ENCODE measurements at places on chromosomes 2 and 18. TPM values are rescaled to one million over a fixed set of nuclear protein-coding genes. Genes with fewer than 3 reads are reported as not detected.

DNA sequence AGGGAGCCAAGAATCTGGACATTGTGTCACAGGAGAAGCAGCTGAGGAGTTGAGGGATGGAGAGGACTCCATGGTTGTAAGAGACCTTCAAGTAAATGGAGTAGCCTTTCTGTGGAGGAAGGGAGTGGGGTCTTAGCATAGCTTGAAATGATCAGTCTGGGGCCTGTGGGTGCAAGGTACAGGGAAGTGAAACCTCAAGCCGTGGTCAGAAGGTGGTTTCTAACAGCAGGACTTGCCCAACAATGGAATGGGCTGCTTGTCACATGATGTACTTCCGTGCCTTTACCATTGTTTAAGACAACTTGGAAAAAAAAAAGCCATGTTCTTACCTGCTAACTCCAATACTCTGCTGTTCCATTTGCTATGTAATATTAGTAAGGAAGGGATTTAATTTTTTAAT, 140.7 kb downstream of the LDLRAD4 start:
- no peaks in the 10 kb centered on the region for H3K4me1 ChIP-seq
- H3K27ac ChIP-seq, result no peak overlapping the region
- H3K27me3 ChIP-seq, result no peaks in the 10 kb centered on the region

GRCh38 chr18:38941711-38942561, 1376.3 kb upstream of the CELF4 start:
- H3K27me3 ChIP-seq, result no peaks in the 10 kb centered on the region
- no peaks in the 10 kb centered on the region for H3K4me1 ChIP-seq
- no peaks in the 10 kb centered on the region for H3K36me3 ChIP-seq

DNA sequence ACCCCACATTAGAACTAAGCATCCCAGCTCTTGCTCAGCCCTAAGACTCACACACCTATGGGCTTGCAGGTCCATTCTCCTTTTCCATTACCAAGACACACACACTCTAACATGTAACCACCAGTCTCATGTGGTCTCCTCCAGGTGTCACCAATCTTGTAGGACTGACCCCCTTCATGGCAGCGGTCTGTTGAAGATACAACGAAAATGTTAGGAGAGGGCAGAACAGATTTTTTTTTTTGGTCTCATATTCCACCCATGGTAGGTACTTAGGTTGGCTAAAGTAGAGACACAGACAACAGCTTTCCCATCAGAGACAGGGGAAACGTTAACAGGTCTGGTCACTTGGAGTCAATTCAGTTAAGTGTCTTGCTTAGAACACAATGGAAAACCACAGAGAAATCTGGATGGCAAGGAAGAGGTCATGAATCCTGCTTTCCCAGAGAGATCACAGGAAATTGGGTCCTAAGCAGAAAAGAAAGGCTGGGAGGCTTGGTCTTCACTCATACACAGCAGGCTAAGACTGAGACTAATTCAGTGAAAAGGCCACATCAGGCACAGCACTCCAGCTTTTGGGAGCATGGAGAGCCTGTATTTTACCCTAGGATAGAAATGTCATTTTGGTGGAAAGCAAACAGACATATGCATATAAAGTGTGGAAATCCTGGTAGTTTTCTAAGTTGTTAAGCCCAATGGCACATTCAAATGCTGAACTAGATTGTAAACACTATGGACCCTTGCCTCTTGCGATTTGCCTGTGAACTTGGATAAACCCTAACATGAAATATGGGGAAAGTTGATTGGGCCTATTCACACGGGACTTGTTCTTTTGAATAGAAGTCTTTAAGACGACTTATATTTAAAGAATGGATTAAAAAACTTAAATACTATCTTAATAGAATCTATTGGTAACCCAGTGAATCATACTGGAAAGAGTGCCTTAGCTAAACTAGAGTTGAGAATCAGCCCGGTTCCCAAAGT, 3.8 kb downstream of the FN1 start:
- H3K36me3 ChIP-seq, result no peaks in the 10 kb centered on the region
- no peak overlapping the region for H3K27ac ChIP-seq
- DNase-seq, result no peak
- no peaks in the 10 kb centered on the region for H3K27me3 ChIP-seq
- no peaks in the 10 kb centered on the region for H3K4me1 ChIP-seq
- no peak overlapping the region for H3K4me3 ChIP-seq

GRCh38 chr2:170771421-170771937, 1.3 kb downstream of the ERICH2 start:
- no peak for DNase-seq
- peak overlapping the region; percentile 75 for H3K27ac ChIP-seq
- H3K4me3 ChIP-seq, result peak overlapping the region; percentile 69
- H3K4me1 ChIP-seq, result no peaks in the 10 kb centered on the region
- no peaks in the 10 kb centered on the region for H3K36me3 ChIP-seq

- no peaks in the 10 kb centered on the region for H3K27me3 ChIP-seq
- DNase-seq, result no peak
- peak overlapping the region; percentile 51 for H3K27ac ChIP-seq
- H3K4me3 ChIP-seq, result no peak overlapping the region
- no peaks in the 10 kb centered on the region for H3K36me3 ChIP-seq
These were observed 237.4 kb downstream of the SETBP1 start for GRCh38 chr18:44918142-44918476.

- no peaks in the 10 kb centered on the region for H3K27me3 ChIP-seq
- no peak overlapping the region for H3K4me3 ChIP-seq
- H3K4me1 ChIP-seq, result no peaks in the 10 kb centered on the region
- no peak overlapping the region for H3K27ac ChIP-seq
- H3K36me3 ChIP-seq, result no peaks in the 10 kb centered on the region
These were observed 217.6 kb downstream of the HDAC4 start for GRCh38 chr2:239182981-239183791.

DNA sequence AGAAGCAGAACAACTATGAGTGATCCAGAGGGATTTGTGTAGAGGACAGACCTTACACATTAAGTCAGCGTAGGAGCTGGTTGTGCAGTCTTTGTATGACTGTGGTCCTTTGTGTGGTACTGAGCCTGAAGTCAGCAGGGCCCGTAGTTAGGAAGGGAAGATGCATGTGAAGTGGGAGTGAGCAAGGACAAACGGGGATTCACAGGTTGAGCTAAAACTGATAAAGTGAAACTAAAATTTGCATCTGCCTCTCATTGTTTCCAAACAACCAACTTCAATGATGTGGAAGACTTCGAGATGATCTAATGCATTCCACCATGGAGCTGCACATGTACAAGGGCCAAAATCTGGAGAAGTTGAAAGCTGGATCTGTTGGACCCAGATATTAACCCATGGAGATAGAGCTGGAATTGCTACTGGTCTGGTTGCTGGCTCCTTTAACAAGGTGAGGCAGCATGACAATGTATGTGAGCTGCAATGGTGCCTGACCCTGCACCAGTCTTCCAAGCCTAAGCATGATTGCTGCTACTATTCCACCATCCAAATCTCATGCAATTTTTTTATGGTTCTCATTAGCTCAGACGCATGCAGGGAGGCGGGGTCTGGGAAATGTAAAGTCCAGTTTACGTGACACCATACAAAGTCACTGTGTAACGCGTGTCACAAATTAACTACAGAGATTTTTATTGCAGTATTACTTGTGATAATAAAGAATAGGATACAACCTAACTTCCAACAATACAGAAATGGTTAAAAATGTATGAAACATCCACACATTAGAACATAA, 12.1 kb upstream of the CYBRD1 start:
- H3K27ac ChIP-seq, result no peak overlapping the region
- H3K4me3 ChIP-seq, result no peak overlapping the region
- no peaks in the 10 kb centered on the region for H3K36me3 ChIP-seq
- no peak for DNase-seq
- H3K4me1 ChIP-seq, result no peaks in the 10 kb centered on the region
- H3K27me3 ChIP-seq, result no peaks in the 10 kb centered on the region

- no peak overlapping the region for H3K27ac ChIP-seq
- H3K27me3 ChIP-seq, result no peaks in the 10 kb centered on the region
- no peaks in the 10 kb centered on the region for H3K4me1 ChIP-seq
- H3K4me3 ChIP-seq, result no peak overlapping the region
- H3K36me3 ChIP-seq, result no peaks in the 10 kb centered on the region
- no peak for DNase-seq
These were observed 6.6 kb downstream of the CFAP221 start for GRCh38 chr2:119550856-119551255.

DNA sequence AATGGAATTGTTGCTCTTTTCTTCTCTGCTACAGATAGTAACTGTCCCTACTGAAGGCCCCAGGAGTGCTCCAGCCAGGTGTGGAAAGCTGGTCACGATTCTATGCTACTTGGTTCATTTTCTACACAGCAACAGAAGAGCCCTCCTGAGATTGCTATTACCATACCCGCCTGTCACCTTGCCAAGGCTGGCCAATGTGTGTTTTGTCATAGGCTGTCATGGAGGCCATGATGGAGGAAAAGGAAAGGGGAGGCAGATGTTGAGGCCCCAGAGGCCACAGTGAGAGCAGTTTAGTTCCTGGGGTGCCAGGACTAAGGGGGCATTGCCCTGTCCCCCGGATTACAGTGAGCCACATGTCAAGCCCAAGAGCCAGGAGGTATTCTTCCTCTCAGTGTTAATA, 952 bp downstream of the ELMOD3 start:
- DNase-seq, result no peak
- no peak overlapping the region for H3K27ac ChIP-seq
- H3K36me3 ChIP-seq, result no peaks in the 10 kb centered on the region

GRCh38 chr18:48565105-48565504, 26.3 kb downstream of the CTIF start:
- no peaks in the 10 kb centered on the region for H3K36me3 ChIP-seq
- no peaks in the 10 kb centered on the region for H3K4me1 ChIP-seq
- no peak for DNase-seq
- H3K27me3 ChIP-seq, result no peaks in the 10 kb centered on the region
- no peak overlapping the region for H3K4me3 ChIP-seq
- no peak overlapping the region for H3K27ac ChIP-seq

DNA sequence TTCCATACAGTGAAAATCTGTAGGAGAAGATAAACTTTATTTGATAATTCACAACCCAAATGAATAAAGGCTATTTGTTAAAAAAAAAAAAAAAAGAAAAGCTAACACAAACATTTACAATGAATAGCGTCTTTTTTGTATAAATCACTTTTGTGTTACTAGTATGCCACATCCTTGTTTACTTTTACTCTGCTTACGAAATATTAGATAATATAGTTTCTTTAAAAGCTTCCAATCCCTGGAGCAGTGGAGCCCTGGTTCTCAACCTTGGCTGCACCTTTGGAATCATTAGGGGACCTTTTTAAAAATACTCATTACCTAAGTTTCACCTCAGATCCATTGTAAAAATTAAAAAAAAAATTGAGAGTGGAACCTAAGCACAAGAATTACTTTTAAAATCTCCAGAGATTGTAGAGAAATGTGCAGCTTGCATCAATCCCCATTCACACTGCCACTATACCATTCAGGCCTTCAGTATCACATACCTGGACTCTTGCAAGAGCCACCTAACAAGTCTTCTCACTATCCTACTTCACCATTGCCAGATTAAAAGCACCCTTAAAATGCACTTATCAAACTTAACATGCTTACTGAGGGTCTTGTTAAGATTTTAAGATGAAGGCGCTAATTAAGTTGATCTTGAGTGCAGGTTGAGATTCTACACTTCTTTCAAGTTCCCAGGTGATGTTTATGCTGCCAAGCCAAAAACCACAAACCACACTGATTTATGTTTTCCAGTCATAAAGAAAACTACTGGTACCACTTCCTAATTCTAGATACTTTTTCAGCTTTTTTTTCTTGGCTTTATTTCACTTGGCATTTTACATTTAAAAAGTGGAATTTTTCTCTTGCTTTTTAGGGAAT, 59.7 kb upstream of the ZC3H15 start:
- no peak overlapping the region for H3K27ac ChIP-seq
- H3K4me3 ChIP-seq, result no peak overlapping the region
- no peaks in the 10 kb centered on the region for H3K27me3 ChIP-seq
- no peak for DNase-seq
- H3K4me1 ChIP-seq, result no peaks in the 10 kb centered on the region

DNA sequence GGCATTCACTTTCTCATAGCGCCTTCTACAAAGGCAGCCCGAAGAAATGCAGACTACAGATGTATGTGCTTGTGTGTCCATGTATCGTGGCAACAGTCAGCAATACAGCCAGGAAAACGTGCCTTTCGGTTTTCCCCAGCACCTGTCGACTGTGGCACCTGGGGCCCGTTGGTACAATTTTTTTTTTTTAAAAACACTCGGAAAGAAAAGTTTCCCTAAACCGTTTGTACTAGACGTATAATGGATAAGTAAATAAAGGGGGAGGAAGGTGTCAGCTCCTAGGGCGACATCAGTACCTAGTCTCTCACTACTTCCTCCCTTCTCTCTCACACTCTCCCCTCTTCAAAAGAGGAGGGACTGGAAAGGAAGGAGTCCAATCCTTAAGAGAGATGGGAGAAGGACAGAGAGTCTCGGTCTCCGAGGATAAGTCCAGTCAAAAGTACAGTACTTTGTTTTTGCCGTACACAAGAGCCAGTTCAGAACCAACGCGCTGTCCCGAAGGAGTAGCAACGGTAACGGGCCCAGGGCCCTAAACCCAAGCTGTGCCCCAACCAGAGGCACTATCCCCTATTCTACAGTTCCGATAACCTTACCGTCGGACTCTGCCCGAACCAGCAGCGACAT, 759 bp downstream of the PPP4R3B start:
- peak overlapping the region; percentile 96 for H3K27ac ChIP-seq
- peak overlapping the region; percentile 94 for H3K4me3 ChIP-seq

GRCh38 chr18:30385684-30386083, 656.9 kb downstream of the DSC3 start:
- H3K36me3 ChIP-seq, result no peaks in the 10 kb centered on the region
- H3K27me3 ChIP-seq, result no peaks in the 10 kb centered on the region
- no peak for DNase-seq

GRCh38 chr2:119024152-119024551, 82.2 kb downstream of the MARCO start:
- no peaks in the 10 kb centered on the region for H3K27me3 ChIP-seq
- H3K4me1 ChIP-seq, result no peaks in the 10 kb centered on the region
- no peaks in the 10 kb centered on the region for H3K36me3 ChIP-seq
- H3K27ac ChIP-seq, result no peak overlapping the region
- H3K4me3 ChIP-seq, result no peak overlapping the region

GRCh38 chr18:76379226-76380126, 115.6 kb downstream of the ZNF516 start:
- H3K36me3 ChIP-seq, result no peaks in the 10 kb centered on the region
- DNase-seq, result no peak
- H3K4me3 ChIP-seq, result no peak overlapping the region
- no peaks in the 10 kb centered on the region for H3K4me1 ChIP-seq
- H3K27me3 ChIP-seq, result no peaks in the 10 kb centered on the region

DNA sequence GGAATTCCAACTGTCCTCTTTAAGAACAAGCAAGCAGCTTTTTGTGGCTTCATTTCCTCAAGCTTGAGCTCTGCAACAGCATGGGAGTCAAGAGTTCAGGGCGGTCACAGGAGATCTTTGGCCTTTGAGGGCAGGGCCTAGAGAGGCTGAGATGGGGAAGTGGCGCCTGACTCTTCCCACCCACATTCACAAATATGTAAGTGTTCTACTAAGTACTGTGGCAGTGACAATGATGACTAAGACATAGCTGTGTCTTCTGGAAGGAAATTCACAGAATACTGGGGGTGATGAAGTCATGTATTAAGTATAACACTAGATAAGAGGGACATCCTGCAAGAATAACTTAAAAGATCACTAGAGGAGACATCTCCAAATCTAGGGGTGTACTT, 15.0 kb downstream of the RND3 start:
- H3K27me3 ChIP-seq, result no peaks in the 10 kb centered on the region
- no peak overlapping the region for H3K27ac ChIP-seq
- no peaks in the 10 kb centered on the region for H3K36me3 ChIP-seq
- H3K4me1 ChIP-seq, result no peaks in the 10 kb centered on the region
- no peak for DNase-seq

STAT4 gene
- 8.8 TPM for total RNA-seq

IL36A gene
- total RNA-seq, result not detected

HTR2B gene
- total RNA-seq, result not detected

LRATD1 gene
- total RNA-seq, result 129 TPM

LONRF2 gene
- total RNA-seq, result 20.4 TPM

MDH1B gene
- total RNA-seq, result 6.2 TPM

USP37 gene
- total RNA-seq, result 31.9 TPM

CLEC4F gene
- not detected for total RNA-seq

ABCG8 gene
- 0.57 TPM for total RNA-seq
